ENCODE measurements at places on chromosomes 1 and 21.

- DNase-seq = no peak
These were observed 103.5 kb upstream of the TLR5 start for GRCh38 chr1:223246476-223247112.

DNA sequence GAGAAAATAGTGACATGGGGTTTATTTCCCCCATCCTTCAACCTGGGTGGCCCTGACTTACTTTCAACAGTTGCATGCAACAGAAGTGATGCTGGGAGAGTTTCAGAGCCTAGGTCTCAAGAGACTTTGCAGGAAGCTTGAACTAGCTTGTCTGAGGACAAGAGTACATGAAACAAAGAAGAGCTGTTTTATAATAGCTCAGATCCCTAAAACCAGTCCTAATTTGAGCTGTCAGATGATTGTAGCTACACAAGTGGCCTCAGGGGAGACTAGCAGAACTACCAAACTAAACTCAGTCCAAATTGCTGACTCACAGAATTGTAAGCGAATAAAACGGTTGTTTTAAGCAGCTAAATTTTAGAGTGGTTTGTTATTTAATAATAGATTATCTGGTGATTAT, 17.1 kb downstream of the RC3H1 start:
- no peak for DNase-seq

DNA sequence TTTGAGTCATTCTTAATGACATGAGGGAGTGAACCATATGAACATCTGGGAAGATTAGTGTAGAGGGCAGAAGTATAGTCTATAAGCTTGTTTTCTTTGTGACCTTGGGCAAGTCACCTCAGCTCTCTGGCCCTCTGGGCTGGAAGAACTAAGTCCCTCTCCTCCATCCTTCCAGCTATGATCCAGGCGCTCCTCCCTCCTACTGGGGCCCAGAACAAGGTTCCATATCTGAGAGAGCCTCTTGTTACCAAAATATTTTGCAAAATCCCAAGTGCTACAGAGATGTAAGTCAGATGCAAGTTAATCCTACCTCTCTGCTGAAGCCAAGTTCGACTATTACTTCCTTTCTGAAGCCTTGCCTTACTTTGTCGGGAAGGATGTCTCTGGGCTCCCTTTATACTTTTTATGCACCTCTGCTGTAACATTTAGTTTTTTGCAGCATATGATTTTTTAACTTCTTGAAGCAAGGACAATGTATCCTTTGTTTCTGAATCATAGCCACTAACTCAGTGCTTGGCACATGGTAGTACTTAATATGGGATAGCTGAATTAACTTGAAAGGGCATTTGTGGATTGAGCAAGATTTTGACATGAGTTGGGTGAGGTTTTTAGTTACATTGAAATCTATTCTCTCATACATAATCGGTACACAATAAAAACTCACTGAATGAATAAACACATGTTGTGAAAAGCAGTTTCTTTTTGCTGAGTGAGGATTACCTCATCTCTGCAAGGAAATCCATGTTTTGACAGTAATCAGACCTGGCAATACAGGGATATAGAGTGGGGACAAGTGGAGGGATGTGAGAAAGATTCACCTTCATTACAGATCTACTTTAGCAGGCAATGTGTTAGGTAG, 54.7 kb upstream of the BEND5 start:
- no peak for DNase-seq

GRCh38 chr1:178495158-178495557, 1.6 kb downstream of the CLEC20A start:
- DNase-seq = no peak

DNA sequence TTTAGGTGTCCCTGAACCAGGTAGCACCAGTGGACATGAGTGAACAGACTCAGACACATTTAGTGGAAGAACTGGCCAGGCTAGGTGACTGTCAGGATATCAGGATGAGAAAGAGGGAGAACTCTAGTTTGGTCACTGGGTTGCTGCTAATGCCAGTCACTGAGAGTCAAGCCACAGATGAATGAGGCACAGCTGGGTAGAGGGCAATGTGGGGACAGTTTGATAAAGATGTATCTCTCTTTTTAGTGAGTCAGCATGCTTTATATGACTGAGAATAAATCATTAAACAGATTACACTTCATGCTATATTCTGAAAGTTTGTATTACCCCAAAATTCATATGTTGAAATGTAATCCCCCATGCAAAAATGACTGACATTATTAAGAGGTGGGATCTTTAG, 87.1 kb downstream of the SELENOF start:
- no peak for DNase-seq

GRCh38 chr1:228472655-228473054, 14.5 kb upstream of the RNF187 start:
- DNase-seq = no peak

DNA sequence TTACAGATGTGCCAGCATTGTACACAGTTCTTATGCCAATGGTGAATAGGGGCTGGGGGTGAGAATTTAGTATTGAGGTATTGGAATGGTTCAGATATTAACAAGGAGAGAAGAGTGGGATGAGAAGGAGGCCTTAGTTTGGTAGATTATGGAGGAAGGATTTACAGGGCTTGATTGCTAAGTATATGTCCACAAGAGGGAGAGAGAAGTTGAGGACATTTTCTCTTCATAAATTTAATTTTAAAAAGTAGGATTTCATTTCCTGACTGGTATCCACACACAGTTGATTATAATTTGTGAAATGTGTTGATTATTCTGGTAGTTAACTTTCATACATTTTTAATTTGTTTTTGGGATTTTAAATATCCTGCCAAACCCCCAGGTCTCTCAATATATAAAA, 213.0 kb downstream of the ADGRL2 start:
- DNase-seq = no peak

DNA sequence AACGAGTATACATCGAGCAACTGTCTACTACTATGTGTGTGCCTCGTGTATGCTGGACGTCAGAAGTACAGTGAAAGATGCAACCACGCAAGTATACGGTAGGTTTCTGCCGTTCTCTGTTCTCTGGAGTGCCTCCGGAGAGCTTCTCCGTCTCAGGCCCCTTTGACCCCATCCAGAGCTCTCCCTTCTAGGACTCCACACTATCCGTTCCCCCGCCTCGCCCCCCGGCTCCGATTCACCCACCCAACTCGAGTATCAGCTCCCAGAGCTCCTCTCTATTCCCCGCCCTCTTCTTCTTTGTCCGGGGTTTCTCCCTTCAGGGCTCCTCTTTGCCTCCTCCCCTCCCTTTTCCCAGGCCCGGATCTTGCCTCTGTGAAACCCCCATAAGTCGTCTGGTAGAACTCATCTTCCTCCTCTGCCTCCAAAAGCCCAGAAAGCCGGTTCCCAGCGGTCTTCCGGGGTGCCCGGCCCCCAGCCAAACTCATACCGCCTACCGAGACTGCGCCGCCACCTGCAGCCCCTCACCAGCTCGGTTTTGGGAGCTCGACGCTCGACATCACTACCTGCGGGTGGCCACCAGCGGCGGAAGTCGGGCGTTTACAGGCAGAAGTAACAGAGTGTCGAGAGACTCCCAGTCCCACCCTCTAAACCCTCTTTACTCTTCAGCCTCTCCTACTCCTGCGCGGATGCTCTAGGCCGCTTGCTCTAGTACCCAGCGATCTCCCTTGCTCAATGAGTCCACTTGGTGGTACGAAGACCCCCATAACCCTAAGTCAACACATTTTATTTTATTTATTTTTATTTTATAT, at the start of gene VPS72:
Gene VPS72 (minus strand): TSS at position 561 of the 809 bp plus-strand sequence. CDS start 76 bp downstream, at position 485.
- peak; percentile 79 for DNase-seq

DNA sequence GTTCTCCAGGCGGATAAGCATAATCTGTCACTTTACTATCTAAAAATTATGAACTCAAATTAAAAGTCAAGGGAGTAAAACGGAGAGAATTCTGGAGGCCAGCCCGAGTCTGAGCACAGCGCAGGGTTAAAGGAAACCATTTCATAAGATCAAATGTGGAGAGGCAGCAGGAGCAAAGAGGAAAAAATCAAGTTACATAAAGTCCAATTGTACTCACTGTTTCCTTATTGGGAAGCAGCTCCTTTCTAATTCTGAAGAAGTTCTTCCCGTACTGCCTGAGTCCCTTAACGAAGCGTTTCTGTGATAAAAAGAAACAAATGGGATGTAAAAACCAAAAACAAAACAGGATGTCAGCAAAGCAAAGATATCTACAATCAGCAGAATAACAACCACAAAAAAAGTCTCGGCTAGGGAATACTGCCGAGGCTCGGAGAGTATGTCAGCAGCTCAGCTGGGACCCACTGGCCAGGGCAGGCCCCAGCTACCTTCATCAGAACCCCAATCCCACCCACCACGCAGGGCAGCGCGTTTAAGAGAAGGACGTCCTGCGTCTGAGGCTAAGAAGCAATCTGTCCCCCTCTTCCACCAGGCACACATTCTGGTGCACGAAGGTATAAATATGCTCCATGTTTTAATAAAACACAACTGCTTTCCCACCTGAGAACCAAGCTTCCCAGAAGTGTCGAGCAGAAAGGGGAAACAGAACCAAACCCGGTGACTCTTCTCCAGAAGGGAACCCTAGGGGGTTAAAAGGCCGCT, 104.8 kb downstream of the SLC45A1 start:
- no peak for DNase-seq

GRCh38 chr1:159088050-159088449, 11.5 kb upstream of the AIM2 start:
- peak; percentile 53 for DNase-seq

- no peak for DNase-seq
These were observed 6.6 kb downstream of the SNX27 start for GRCh38 chr1:151618470-151618869.

DNA sequence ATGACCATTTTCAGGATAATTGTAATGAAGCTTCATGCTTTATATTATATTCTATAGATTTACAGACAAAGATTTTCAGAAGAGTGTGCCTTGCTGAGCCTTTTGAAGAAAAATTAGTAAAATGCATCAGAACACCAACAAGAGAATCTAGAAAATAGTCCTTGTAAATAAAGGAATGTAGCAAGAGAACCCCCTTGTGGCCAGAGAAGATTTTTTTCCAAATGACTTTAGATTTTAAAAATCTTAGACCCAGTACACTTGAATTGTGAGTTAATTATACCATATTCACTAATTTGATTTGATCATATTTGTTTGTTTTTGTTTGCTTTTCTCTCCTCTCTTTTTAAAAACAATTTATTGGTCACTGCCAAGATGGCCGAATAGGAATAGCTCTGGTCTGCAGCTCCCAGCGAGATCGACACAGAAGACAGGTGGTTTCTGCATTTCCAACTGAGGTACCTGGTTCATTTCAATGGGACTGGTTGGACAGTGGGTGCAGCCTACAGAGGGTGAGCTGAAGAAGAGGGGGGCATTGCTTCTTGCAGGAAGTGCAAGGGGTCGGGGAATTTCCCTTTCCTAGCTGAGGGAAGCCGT, 12.8 kb upstream of the IFI44L start:
- DNase-seq = peak; percentile 24

- no peak for DNase-seq
These were observed 16.5 kb downstream of the LHX4 start for GRCh38 chr1:180246579-180246978.

DNA sequence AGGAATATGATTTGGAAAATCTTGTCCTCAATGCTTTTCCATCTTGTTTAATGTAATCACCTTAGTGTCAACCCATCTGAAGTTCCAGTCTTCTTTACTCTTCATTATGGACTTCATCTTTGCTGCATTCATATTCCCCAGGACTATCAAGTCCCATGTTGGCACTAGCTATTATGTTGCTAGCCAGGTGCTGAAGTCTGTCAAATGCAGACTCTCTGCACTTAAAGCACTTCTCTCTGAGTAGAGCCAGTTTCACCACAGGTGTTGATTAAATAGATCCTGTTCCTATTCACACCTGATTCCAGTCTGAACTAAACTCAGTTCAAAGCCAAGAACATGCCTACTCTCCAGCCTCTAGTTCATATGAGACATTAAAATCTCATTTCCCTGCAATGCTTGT, 75.0 kb upstream of the PKN2 start:
- DNase-seq = no peak

DNA sequence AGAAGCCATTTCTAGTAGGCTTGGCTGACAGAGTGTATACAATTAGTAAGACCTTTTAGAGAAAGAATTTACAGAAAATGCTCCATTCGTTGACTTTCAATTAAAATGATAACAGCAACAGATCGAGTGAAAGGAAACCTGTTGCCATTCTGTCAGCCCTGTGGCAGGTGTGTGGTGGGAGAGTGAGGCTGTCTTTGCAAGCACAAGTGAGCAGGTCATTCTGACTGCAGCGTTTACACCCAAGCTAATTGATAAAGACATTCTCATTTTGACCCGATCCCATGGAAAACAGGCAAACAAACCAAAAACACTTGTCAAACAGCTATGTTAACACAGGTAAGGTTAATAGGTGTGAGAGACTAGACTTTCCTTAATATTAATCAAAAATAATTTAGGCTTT, 257.3 kb downstream of the PTBP2 start:
- DNase-seq = no peak

DNA sequence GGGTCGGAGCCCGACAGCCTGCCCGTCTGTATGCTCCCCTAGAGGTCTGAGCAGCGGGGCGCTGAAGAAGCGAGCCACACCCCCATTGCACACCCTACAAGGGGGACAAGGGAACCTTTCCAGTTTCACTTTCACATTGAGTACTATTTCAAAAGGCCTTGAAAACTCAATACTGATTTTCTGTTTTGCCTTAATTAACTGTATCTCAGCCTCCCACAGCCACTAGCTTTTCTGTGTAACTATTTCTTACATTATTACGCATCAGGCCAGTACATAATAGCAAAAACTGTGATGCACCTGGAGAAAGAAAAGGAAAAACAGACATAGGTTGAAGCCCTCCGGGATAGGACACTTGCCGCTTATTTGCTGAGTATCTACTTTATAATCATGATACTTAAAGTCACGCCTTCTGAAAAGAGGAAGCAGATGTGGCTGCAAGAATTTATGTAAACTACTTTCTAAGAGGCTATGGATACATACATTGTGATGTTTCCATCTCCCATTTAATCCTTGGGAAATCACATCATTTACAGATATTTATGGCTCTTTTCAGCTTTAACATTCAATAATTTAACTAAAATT, 1719.5 kb downstream of the MRPL39 start:
- no peak for DNase-seq

GRCh38 chr1:58442114-58442513, 104.4 kb downstream of the OMA1 start:
- no peak for DNase-seq

GRCh38 chr21:40723966-40724365, 123.0 kb downstream of the DSCAM start:
- DNase-seq = no peak

DNA sequence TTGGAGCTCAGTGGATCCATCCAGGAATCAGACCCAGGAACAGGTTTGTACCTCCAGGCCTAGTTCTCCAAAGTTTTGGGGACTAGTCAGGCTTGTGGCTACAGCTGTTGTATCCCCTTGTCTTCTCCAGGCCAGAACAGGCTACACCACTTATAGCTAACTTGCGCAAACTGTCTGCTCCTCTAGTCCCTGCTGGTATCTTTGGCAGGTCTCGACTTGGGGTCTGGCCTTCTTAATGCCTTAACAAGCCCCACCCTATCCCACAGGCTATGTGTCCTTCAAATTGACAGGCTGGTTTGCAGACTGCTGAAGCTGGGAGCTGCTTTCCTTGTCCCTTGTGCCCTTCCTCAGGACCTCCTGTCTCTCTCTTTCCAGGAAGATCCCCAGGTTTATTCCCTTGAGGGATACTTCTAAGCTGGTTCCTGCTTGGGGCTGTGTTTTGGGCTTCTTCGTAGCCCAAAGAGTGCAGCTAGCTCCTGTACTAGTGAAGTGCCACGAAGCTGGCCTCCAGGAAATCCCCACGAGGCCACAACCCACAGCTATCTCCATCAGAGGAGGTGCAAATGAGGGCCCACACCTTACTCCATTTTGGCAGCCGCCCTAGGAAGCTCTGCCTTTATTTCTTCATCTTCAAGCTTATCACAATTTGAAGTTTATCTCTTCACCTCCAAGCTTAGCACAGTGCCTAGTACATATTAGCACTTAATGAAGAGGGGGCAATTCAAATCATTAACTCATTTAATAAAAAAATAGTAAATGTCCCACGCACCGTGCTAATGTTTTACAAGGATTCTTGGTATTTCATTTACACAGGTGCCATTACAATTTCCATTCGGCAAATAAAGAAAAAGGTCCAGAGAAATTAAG, 683 bp upstream of the DMAP1 start:
- DNase-seq = no peak

Measured in fibroblast of the conjunctiva (primary cell).